AG08396 (cell line): ENCODE measurements at places on chromosomes 3 and 15.

- no peak for DNase-seq
Measured at GRCh38 chr15:61367953-61368352, 138.9 kb upstream of the RORA start.

GRCh38 chr3:7038394-7038793, 177.5 kb downstream of the GRM7 start:
- DNase-seq: no peak

DNA sequence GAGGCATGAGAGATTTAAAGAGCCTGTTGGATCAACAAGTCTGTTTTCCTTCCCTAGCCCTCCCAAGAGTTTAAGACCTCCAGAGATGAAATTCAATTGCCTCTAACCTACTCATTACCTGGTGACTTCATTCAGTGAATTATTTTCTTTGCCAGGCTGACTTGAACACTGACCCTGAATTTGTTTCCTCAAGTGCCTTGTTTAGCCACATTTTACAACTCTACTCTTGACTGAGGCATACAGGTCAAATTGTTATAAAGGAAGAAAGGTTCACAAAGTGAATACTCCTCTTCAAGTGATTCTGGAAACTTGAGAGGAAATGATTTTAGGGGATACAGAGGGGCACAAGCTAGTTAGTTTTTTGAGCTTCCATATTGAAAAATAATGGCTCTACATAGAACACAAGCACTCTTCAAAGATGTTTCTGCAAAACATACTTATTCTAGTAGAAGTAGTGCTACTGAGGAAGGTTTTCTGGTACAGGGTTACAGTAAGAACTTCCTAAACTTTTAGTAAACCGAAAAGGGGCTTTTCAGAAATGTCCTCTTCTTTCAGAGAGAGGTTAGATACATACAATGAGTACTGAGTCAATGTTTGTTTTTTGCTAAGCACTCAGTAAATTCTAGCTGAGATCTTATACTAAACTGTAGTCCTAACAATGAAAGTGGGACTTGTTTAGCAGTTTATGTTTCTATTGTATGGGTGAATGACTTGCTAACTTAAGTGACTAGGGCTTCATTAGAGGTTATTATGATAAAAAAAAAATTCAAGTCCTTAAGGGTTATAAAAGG, 137.4 kb upstream of the SATB1 start:
- no peak for DNase-seq

- DNase-seq: peak; percentile 16
Measured at GRCh38 chr3:161851941-161852566, 355.4 kb downstream of the OTOL1 start.

DNA sequence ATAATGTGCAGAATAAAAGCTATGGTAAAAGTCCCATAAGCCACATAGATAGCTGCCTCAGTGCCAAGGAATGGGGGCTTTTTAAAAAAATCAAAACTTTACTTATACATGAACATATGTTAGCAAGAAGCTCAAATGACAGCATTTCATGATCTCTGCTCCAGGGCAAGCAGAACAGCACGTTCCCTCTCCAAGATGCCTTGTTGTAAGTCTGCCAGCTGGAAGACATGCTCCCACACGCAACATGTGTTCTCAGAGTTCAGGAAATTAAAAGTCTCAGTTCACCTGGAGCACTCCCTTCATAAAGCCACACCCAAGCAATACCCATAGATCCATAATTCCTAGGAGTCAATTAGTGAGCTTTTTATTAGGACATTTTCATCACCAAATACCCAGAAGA, 52.2 kb downstream of the ABI3BP start:
- DNase-seq: no peak
